ENCODE measurements at places on chromosomes 5 and 9. TPM values are rescaled to one million over a fixed set of nuclear protein-coding genes. Genes with fewer than 3 reads are reported as not detected.

The SPACA9 gene
- 3.1 TPM for total RNA-seq

The FRMPD1 gene
- total RNA-seq = 0.55 TPM

The ACTBL2 gene
- total RNA-seq = not detected

The SPATA31E1 gene
- not detected for total RNA-seq

The ZNF366 gene
- total RNA-seq = not detected

The ZFP37 gene
- 3.6 TPM for total RNA-seq

The FAM114A2 gene
- total RNA-seq = 14.6 TPM

The BARX1 gene
- 0.35 TPM for total RNA-seq

The PARP8 gene
- 23.2 TPM for total RNA-seq

The OLFML2A gene
- total RNA-seq = 28.1 TPM

The FOXI1 gene
- 0.66 TPM for total RNA-seq

The ARL14EPL gene
- total RNA-seq = not detected

The KCTD16 gene
- 0.29 TPM for total RNA-seq

The KIAA1958 gene
- 44.6 TPM for total RNA-seq

The LCN6 gene
- not detected for total RNA-seq

The FNIP1 gene
- total RNA-seq = 25.6 TPM

The FOXD4 gene
- total RNA-seq = 0.47 TPM

The CFAP77 gene
- total RNA-seq = 2.2 TPM

The PAEP gene
- total RNA-seq = not detected

The ENTREP1 gene
- 13.9 TPM for total RNA-seq

The NUTM2G gene
- total RNA-seq = not detected

The SHOC1 gene
- total RNA-seq = not detected

The CCNB1 gene
- 196 TPM for total RNA-seq

The SLCO6A1 gene
- total RNA-seq = 3.1 TPM

The CNTNAP3 gene
- 2.6 TPM for total RNA-seq

The GAS1 gene
- 6.3 TPM for total RNA-seq

The PIK3R1 gene
- total RNA-seq = 30.5 TPM

The PCDHB14 gene
- total RNA-seq = 2.6 TPM

The LRRC19 gene
- total RNA-seq = not detected

The FCN2 gene
- not detected for total RNA-seq

The TMC1 gene
- not detected for total RNA-seq

The PCDHB2 gene
- total RNA-seq = 28.4 TPM

The PKN3 gene
- 15.7 TPM for total RNA-seq

The HAVCR2 gene
- total RNA-seq = not detected

The UBE2B gene
- total RNA-seq = 62.0 TPM

The MOB3B gene
- total RNA-seq = 1.6 TPM

The PRR7 gene
- total RNA-seq = 24.9 TPM

The ABCA1 gene
- total RNA-seq = 21.6 TPM

The PSAT1 gene
- 64.4 TPM for total RNA-seq

The GLT6D1 gene
- not detected for total RNA-seq

The TAF11L5 gene
- not detected for total RNA-seq

The CARTPT gene
- not detected for total RNA-seq

The PDE6A gene
- total RNA-seq = not detected

Measured in endodermal cell (in vitro differentiated cells).